ENCODE measurements at places on chromosomes 13 and 19. TPM values are rescaled to one million over a fixed set of nuclear protein-coding genes. Genes with fewer than 3 reads are reported as not detected.

DNA sequence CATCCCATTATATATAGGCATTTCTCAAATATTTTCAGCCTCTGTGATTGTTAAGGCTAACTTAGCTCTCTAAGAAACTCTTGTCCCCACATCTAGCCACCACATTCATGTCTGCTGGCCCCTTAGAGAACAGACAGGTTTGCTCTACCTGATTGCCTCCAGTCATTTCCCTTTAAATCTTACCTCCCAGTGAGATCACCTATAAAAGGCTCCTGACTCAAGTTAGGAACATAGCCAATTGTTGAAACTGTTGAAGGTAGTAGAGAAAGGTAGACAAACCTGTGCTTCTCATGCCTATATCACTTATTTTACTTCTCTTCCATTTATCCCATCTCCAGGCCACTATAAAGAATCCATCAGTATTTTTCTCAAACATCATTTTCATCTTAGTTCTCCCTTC is 771.4 kb downstream of the DIAPH3 start:
- no peaks in the 10 kb centered on the region for H3K27me3 ChIP-seq
- no peaks in the 10 kb centered on the region for H3K36me3 ChIP-seq

DNA sequence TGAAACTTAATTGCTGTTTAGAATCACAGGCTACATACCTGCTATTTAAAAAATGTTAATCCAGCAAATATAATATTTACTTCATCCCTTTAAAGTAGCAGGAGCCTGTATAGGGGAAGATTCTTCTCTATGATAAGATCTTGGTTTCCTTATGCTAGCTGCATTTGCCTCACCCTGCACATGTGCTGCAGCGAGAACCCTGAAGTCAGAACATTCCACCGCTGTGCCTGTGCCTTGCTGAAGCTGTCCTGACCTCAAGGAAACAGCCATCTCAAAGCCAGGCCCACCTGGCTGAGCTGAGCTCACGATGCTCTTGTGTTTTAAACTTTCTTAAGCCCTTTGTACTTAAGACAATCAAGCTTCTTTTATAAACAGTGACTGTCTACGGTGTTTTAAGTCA is 355.0 kb upstream of the PCDH20 start:
- DNase-seq: no peak
- no peaks in the 10 kb centered on the region for H3K4me1 ChIP-seq
- H3K36me3 ChIP-seq: no peaks in the 10 kb centered on the region
- no peak overlapping the region for H3K4me3 ChIP-seq
- no peaks in the 10 kb centered on the region for H3K27me3 ChIP-seq

Gene GRIN2D
- not detected for total RNA-seq

- no peak for DNase-seq
- no peaks in the 10 kb centered on the region for H3K27me3 ChIP-seq
- no peak overlapping the region for H3K27ac ChIP-seq
- H3K36me3 ChIP-seq: peaks cover 65% of the 10 kb centered on the region
- H3K4me3 ChIP-seq: no peak overlapping the region
Observed at GRCh38 chr19:16657384-16657783, 2.6 kb downstream of the SMIM7 start.

DNA sequence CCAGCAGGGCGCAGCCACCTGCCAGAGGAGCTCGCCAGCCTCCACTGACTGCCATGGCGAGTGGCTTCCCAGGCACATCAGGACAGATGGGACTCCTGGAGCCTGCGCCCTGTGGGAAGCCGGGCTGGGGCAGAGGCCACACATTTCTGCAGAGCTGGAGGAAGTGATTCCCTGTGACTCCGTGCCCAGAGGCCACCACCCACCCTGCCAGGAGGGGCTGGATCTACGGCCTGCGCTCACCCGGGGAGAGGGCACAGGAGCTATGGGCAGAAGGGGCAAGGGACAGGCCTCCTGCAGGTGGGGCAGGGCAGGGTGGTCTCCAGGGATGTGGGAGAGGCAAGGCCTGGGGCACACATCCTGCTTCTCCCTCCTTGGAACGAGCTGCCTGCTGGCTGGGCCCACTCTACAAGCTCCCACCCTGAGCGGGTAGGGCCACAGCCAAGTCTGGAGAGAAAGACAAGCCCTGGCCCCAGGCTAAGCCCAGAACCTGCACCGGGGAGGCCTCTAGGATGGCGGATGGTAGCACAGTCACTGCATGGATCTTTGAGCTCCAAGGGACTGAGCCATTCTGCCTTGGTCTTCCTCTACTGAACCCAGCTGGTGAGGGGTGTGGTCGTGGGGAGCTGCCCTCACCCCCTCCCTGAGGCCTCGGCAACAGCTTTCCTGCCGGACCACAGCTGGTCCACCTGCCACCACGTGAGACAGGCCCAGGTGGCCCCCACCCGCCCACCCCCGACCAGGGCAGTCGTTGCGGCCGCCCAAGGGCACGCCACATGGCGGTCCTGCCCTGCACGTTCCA is 40.6 kb downstream of the CEBPG start:
- H3K27ac ChIP-seq: no peak overlapping the region
- peaks cover 4% of the 10 kb centered on the region for H3K4me1 ChIP-seq
- H3K36me3 ChIP-seq: no peaks in the 10 kb centered on the region
- no peaks in the 10 kb centered on the region for H3K27me3 ChIP-seq
- H3K4me3 ChIP-seq: no peak overlapping the region

DNA sequence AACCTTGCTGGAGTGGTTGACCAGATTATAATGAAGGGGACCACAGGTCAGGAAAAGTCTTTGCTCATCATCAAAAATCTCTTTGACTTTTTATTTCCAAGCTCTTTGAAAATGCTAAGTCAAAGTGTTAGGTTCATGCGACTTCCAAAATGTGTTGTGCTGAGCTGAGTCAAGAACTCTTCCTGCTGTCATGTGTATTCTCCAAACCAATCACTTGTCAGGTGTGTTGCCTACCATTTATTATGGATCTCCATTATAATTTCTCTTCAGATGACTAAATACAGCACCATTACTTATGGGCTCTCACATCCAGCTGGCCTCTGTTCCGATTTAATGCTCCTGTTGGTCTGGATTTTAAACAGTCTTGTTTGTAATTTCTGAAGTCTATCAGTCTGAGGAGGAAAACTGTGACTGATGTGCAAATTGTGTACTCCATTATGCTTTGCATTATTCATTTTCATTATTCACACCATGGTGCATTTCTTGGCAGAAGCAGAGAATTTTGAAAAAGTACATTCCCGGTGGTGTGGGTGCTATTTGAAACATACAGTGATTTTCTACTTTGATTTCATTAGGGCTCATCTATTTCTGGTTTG is 562.5 kb downstream of the LMO7 start:
- H3K4me3 ChIP-seq: no peak overlapping the region
- H3K27me3 ChIP-seq: no peaks in the 10 kb centered on the region
- H3K27ac ChIP-seq: no peak overlapping the region
- DNase-seq: no peak

DNA sequence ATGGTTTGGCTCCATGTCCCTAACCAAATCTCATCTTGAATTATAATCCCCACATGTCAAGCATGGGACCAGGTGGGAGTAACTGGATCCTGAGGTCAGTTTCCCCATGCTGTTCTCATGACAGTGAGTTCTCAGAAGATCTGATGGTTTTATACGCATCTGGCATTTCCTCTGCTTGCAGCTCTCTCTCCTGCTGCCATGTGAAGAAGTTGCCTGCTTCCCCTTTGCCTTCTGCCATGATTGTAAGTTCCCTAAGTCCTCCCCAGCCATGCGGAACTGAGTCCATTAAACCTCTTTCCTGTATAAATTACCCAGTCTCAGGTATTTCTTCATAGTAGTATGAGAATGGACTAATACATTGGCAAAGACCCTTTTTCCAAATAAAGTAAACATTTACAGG is 96.8 kb downstream of the TSHZ3 start:
- H3K4me3 ChIP-seq: no peak overlapping the region
- no peak for DNase-seq
- no peak overlapping the region for H3K27ac ChIP-seq
- H3K36me3 ChIP-seq: no peaks in the 10 kb centered on the region
- H3K27me3 ChIP-seq: no peaks in the 10 kb centered on the region

Gene KLK4
- total RNA-seq: 0.52 TPM

- H3K36me3 ChIP-seq: no peaks in the 10 kb centered on the region
- no peaks in the 10 kb centered on the region for H3K27me3 ChIP-seq
- no peak overlapping the region for H3K27ac ChIP-seq
- H3K4me3 ChIP-seq: no peak overlapping the region
- H3K4me1 ChIP-seq: peaks cover 11% of the 10 kb centered on the region
- DNase-seq: no peak
Observed at GRCh38 chr13:73952648-73953047, 181.6 kb downstream of the KLF12 start.

Gene TYROBP
- 3.3 TPM for total RNA-seq

Gene NDUFA3
- 94.4 TPM for total RNA-seq

DNA sequence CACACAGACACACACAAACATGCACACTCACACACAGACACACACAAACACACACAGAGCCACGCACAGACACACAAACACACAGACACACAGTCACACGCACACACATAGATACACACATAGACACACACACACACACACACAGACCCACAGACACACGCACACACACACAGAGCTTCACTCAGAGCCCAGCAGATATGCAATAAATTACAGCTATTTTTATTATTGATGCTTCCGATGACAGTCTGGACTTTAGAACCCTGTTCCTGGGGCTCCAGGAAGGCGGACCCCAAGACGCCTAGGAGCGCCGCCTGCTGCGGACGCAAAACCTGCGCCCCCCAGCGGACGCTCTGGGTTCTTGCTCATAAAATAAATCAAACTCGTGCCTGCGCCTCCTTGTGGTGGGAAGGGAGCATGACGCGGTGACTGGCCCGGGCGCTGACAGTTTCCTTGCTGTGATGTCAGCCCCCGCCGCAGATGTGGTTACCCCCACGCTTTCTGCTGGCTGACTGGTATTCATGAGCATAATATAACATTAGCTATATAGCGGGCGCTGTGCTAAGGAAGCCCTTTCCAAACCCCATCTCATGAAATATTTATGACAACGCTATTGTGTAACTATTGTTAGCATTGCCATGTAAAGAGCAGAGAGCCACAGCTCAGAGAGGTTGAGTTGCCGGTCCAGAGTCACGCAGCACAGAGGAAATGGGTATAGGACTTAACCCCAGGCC is 64.4 kb upstream of the TM9SF2 start:
- no peaks in the 10 kb centered on the region for H3K36me3 ChIP-seq
- H3K4me1 ChIP-seq: peaks cover 49% of the 10 kb centered on the region
- H3K4me3 ChIP-seq: no peak overlapping the region
- peak; percentile 96 for DNase-seq

Gene PRDX2
- total RNA-seq: 45.1 TPM

DNA sequence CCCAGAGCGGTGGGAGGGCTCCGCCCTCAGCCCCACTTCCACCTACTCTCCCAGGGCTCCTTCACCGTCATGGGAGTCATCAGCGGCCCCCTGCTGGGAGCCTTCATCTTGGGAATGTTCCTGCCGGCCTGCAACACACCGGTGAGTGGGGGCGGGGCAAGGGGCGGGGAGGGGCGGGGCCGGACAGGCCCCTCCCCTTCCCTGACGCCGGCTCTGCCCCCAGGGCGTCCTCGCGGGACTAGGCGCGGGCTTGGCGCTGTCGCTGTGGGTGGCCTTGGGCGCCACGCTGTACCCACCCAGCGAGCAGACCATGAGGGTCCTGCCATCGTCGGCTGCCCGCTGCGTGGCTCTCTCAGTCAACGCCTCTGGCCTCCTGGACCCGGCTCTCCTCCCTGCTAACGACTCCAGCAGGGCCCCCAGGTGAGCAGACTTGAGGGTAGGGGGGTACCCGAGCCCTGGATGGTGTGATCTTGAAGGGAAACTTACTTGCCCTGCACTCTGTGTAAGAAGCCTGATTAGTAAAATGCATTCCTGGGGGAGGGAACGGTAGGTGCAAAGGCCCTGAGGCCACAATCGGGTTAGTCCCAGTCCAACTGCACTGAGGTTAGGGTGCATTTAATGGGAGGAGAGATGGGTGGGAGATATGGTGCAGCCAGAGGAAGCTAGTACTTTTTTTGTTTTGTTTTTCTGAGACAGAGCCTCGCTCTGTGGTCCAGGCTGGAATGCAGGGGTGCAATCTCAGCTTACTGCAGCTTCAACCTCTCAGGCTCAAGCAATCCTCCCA is 12.1 kb downstream of the SLC5A5 start:
- no peaks in the 10 kb centered on the region for H3K36me3 ChIP-seq
- H3K27me3 ChIP-seq: no peaks in the 10 kb centered on the region
- no peak for DNase-seq
- peak overlapping the region; percentile 25 for H3K4me3 ChIP-seq
- peaks cover 37% of the 10 kb centered on the region for H3K4me1 ChIP-seq

DNA sequence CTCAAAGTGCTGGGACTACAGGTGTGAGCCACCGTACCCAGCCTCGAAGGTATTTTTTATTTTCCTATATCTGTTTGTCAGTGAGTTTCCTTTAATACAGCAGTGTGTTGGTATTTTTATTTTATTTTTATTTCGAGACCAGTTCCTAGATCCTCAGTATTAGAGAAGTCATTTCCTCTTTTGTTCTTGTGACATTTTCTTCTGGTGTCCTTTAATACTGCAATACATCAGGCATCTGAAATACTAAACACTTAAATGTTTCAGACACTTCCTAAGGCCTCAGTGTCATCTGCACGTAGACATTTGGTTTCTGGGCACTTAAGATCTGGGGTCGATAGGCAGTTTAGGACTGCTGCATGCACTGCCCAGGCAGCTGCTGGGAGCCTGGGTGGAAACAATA is 22.5 kb downstream of the GATAD2A start:
- no peak for DNase-seq
- peaks cover 24% of the 10 kb centered on the region for H3K4me1 ChIP-seq
- no peaks in the 10 kb centered on the region for H3K27me3 ChIP-seq
- no peak overlapping the region for H3K4me3 ChIP-seq

GRCh38 chr19:29812080-29812880 is 489 bp downstream of the CCNE1 start:
- no peaks in the 10 kb centered on the region for H3K27me3 ChIP-seq
- peak overlapping the region; percentile 42 for H3K4me3 ChIP-seq
- no peaks in the 10 kb centered on the region for H3K36me3 ChIP-seq

GRCh38 chr13:38180126-38180525 is 169.5 kb upstream of the UFM1 start:
- DNase-seq: no peak
- H3K27me3 ChIP-seq: no peaks in the 10 kb centered on the region
- no peaks in the 10 kb centered on the region for H3K4me1 ChIP-seq
- H3K36me3 ChIP-seq: no peaks in the 10 kb centered on the region
- no peak overlapping the region for H3K27ac ChIP-seq

- peaks cover 17% of the 10 kb centered on the region for H3K4me1 ChIP-seq
- H3K36me3 ChIP-seq: no peaks in the 10 kb centered on the region
- no peak overlapping the region for H3K4me3 ChIP-seq
- DNase-seq: no peak
Observed at GRCh38 chr13:40671956-40672764, 5.7 kb upstream of the FOXO1 start.

Gene SSC5D
- total RNA-seq: 0.44 TPM

GRCh38 chr19:48110350-48110966 is at the start of gene PLA2G4C:
Gene PLA2G4C, minus strand, starts transcription at chr19:48110817. Its CDS starts 4,288 bp downstream, at chr19:48106529.
- H3K4me3 ChIP-seq: no peak within 1 kb of the TSS
- peak within 1 kb of the TSS; percentile 74 for H3K27ac ChIP-seq
- peaks cover 27% of the 10 kb centered on the region for H3K4me1 ChIP-seq
- DNase-seq: peak; percentile 90
- H3K27me3 ChIP-seq: no peaks in the 10 kb centered on the region

GRCh38 chr13:104586051-104586746 is 1520.0 kb upstream of the SLC10A2 start:
- no peak overlapping the region for H3K27ac ChIP-seq
- H3K4me3 ChIP-seq: no peak overlapping the region
- H3K4me1 ChIP-seq: no peaks in the 10 kb centered on the region
- no peaks in the 10 kb centered on the region for H3K27me3 ChIP-seq
- H3K36me3 ChIP-seq: no peaks in the 10 kb centered on the region
